Uterus (tissue), 4 donors: ENCODE measurements at places on chromosomes 7 and 10. TPM values are rescaled to one million over a fixed set of nuclear protein-coding genes. Genes with fewer than 3 reads are reported as not detected.

- no peaks in the 10 kb centered on the region for H3K27me3 ChIP-seq
- H3K4me3 ChIP-seq, result no peak overlapping the region
- no peaks in the 10 kb centered on the region for H3K4me1 ChIP-seq
- DNase-seq, result no peak
These were observed 7.1 kb downstream of the NEBL start for GRCh38 chr10:20890009-20890408.

- no peaks in the 10 kb centered on the region for H3K4me1 ChIP-seq
- H3K4me3 ChIP-seq, result no peak overlapping the region
- no peaks in the 10 kb centered on the region for H3K36me3 ChIP-seq
- no peaks in the 10 kb centered on the region for H3K27me3 ChIP-seq
- H3K27ac ChIP-seq, result no peak overlapping the region
These were observed 47.5 kb downstream of the INHBA start for GRCh38 chr7:41655426-41655825.

DNA sequence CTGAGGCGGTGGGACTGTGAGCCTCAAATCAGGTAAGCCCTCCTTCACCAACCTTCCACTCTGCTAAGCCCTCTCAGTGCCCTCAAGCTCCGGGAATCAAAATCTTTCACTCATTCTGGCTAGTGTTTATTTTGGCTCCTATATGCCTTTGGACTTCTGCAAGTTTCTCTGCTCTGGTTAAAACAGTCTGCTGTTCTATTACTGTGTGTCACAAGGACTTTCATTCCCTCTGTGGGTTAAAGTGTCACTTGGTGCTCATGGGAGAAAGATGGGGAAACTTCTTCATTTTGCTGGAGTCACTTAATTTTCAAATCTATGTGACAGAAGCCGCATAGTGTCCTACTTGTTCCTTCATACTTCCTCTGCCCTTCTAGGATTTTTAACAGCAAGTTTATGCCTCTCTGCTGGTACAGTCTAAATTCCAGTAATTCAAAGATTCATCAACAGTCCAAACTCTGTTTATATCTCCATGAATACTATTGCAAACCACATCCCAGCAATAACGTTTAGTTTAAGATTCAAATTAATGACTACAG lies 61.3 kb downstream of the CD36 start:
- H3K4me1 ChIP-seq, result no peaks in the 10 kb centered on the region
- no peaks in the 10 kb centered on the region for H3K27me3 ChIP-seq
- H3K4me3 ChIP-seq, result no peak overlapping the region
- H3K36me3 ChIP-seq, result no peaks in the 10 kb centered on the region
- DNase-seq, result no peak

GRCh38 chr7:92557249-92557648 lies 28.7 kb downstream of the RBM48 start:
- no peaks in the 10 kb centered on the region for H3K4me1 ChIP-seq
- no peak overlapping the region for H3K27ac ChIP-seq
- no peak overlapping the region for H3K4me3 ChIP-seq
- no peaks in the 10 kb centered on the region for H3K27me3 ChIP-seq

The OPN4 gene
- not detected for total RNA-seq

The NOS3 gene
- total RNA-seq, result 7.4 TPM

The CC2D2B gene
- 6.7 TPM for total RNA-seq

GRCh38 chr10:122126763-122127659 lies 138.0 kb downstream of the TACC2 start:
- peak overlapping the region; percentile 83 for H3K27ac ChIP-seq
- no peaks in the 10 kb centered on the region for H3K36me3 ChIP-seq
- peak; percentile 70 for DNase-seq
- H3K4me3 ChIP-seq, result no peak overlapping the region
- H3K27me3 ChIP-seq, result no peaks in the 10 kb centered on the region

The SEC61G gene
- total RNA-seq, result 509 TPM

GRCh38 chr7:79412915-79413314 lies 40.6 kb downstream of the MAGI2 start:
- H3K27ac ChIP-seq, result no peak overlapping the region
- DNase-seq, result no peak
- H3K4me1 ChIP-seq, result no peaks in the 10 kb centered on the region
- H3K27me3 ChIP-seq, result no peaks in the 10 kb centered on the region
- no peak overlapping the region for H3K4me3 ChIP-seq
- H3K36me3 ChIP-seq, result no peaks in the 10 kb centered on the region

DNA sequence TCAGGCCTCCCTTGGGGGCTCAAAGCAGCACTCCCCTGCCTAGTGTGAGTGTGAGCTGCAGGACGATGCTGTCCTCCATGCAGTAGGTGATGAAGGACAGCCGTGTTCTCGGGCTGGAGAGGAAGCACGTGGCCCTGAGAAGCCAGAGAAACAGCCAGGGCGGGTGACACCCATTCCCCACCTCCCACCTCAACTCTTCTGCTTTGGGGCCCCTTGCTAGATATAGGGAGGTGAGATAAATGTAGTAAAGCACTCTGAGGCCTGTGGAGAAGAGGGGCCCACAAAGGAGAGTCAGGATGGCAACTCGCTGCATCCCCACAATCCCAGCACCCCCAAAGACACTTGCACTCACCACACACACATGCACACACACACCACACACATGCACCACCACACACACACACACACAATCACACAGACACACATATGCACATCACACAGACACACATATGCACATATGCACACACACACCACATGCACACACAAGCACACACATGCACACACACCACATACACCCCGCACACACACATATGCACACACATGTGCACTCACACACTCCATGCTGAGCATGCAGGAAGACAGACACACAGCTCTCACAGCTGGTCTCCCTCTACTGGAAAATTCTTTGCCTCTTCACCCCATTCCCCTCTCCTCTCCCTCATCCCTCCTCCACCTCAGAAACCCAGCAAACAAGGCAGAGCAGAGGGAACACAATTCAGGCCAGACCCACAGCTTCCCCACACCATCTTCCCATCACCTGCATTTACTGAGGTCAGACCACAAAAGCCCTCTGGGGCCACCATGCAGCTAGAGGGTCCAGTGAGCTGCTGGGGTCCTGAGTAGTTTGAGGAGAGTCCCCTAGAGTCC lies 30.5 kb downstream of the ANXA8 start:
- no peaks in the 10 kb centered on the region for H3K36me3 ChIP-seq
- H3K27me3 ChIP-seq, result no peaks in the 10 kb centered on the region
- no peak overlapping the region for H3K4me3 ChIP-seq
- H3K4me1 ChIP-seq, result no peaks in the 10 kb centered on the region
- no peak overlapping the region for H3K27ac ChIP-seq

GRCh38 chr10:627032-627992 lies 62.2 kb downstream of the DIP2C start:
- no peaks in the 10 kb centered on the region for H3K36me3 ChIP-seq
- H3K4me1 ChIP-seq, result peaks cover 14% of the 10 kb centered on the region
- no peaks in the 10 kb centered on the region for H3K27me3 ChIP-seq
- no peak overlapping the region for H3K4me3 ChIP-seq
- DNase-seq, result no peak
